COR-L47 (cell line): ENCODE measurements at places on chromosomes 7 and 10.
A peak's percentile ranks its signal among the peaks of the same experiment; 100 is the strongest.

GRCh38 chr7:37201003-37201875, 247.4 kb downstream of the ELMO1 start:
- peak; percentile 66 for DNase-seq

DNA sequence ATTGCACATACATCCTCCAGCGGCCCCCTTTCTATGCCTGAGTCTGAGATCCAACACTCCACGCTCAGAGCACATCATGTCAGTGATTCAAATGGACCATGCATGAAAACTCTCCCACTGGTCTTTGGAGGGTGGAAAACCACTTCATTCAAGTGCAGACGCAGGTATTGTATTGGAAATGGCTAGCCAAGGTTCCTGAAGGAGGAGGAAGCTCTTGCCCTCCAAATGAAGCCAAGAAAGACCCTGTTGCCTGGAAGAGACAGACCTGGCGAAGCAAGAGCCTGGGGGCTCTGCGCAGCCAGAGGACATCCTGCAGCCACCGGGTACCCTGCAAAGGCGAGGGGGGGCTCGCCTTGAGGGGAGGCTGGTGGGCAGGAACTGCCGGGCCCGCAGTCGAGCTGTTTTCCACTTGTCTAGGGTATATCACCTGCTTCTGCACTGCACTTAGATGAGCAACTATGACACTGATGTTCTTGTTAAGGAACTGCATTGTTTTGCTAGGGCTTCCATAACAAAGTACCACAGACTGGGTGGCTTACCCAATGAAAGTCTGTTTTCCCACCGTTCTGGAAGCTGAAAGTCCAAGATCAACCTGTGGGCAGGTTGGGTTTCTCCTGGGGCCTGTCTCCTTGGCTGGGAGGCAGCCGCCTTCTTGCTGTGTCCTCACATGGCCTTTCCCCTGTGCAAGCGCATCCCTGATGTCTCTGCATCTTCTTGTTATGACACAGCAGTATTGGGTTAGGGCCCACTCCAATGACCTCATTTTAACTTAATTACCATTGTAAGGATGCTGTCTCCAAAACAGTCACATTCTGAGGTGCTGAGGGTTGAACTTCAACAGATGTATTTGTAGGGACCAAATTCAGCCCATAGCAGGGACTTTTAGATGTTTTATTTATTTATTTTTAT, 233.4 kb downstream of the ARHGAP12 start:
- no peak for DNase-seq

- DNase-seq = no peak
Measured at GRCh38 chr10:62016623-62017490, 115.4 kb downstream of the ARID5B start.

DNA sequence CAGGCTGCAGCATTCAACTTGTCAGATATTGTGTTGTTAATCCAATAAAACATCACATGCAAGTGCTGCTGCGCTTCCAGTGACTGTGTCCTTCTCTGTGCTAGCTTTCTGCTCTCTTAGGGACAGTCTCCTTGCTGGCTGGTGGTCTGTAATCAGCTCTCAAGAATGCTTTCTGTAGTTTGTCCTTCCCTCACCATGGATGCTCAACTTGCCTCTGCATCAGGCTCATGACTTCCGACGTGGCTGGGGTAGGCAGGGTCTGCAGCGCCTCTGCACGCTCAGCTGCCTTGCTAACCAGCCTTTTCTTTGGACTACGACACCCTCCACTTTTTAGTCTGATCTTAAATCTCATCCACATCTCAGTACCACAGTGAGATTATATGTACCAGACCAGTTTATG, 58.3 kb downstream of the MMRN2 start:
- no peak for DNase-seq

- peak; percentile 55 for DNase-seq
Measured at GRCh38 chr7:64618785-64619456, 47.0 kb upstream of the ZNF107 start.

DNA sequence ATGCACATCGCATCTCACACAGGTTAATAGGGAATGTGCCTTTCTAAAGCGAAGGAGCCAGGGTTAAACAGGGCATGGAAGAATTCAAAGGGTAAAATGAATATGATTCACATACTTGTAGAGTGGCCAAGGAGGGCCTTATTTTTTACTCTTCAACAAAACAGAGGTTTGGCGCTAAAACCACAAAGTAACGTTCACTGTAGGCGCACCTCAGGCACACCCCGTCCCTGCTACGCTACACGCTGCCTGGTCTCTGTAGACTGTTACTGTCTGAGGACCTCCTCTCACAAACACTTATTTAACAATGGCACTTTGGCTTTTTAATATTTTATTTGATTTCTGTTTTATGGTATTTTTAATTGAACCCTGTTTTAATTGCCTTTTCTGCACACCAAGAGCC, 462.1 kb upstream of the GALNT17 start:
- no peak for DNase-seq

GRCh38 chr7:30090111-30090510, 44.7 kb upstream of the MTURN start:
- DNase-seq = no peak

DNA sequence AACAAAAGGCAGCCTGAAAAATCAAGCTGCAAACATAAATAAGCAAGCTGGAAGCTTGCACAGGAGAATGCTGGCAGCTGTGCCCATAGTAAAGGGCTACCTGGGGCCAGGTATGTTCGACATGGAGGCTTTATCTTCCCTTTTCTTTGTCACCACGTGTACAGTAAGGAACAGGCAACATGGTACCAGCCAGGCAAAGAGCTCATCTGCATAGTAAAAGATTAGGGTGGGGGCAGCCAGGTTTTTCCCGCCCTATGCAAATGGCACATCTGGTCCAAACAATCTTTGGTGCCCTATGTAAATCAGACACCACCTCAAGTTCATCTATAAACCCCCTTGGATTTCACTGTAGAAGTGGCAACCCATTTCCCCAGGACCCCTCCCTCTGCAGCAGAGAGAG, 625.1 kb downstream of the TYW1 start:
- DNase-seq = no peak

DNA sequence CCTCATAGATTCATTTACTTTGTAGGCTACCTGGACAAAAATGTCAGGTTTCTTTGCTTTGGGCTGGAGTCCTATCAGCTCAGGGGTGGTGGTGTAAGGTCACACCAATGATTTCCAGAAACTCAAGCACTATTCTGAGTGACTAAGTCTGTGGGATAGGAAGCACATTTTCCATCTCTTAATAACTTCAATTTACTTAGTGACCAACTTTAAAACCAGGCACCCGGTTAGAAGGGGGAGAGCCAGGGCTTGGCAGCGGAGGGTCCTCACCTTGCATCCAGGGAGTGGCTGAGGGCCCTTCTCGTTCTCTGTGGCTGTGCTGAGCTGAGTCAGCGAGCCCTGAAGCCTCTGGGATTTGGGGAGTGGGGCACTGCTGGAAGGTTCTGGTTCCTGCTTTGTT, 6.7 kb downstream of the CHST3 start:
- no peak for DNase-seq

GRCh38 chr10:132434405-132435005, 37.5 kb downstream of the PWWP2B start:
- no peak for DNase-seq

GRCh38 chr10:77820349-77820748, 106.2 kb downstream of the DLG5 start:
- DNase-seq = no peak

DNA sequence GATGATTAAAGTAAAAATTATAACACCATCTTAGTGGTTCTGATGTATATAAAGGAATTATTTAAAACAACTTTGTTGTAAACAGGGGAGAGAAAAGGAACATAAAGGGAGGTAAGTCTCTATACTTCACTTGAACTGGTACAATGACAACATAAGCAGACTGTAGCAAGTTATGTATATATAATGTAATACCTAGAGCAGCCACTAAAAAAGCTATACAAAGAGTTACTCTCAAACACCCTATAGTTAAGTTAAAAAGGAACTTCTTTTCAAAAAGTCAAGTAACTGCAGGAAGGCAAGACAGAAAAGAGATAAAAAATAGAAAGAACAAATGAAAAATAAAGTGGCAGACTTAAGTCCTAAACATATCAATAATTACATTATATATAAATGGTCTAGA, 82.3 kb downstream of the ZNF503 start:
- no peak for DNase-seq

- DNase-seq = no peak
Measured at GRCh38 chr10:97711640-97712572, 1.6 kb upstream of the MARVELD1 start.

DNA sequence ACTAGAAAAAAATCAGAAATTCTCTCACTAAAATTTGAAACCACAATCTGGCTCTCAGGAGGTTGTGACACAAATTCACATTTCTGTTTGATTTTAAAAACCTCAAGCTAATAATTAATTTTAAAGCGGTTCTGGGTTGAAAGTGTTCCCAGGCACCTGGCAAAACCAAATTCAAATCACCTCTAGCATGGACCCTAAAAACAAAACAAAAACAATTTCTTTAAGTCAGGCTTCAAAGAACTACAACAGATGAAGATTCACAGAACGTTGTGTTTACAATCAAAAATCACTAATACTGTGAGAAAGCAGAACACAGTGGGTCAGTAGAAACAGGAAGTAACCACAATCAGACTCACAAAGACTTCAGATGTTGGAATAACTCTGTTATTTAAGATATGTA, 7.2 kb upstream of the RELN start:
- DNase-seq = no peak

DNA sequence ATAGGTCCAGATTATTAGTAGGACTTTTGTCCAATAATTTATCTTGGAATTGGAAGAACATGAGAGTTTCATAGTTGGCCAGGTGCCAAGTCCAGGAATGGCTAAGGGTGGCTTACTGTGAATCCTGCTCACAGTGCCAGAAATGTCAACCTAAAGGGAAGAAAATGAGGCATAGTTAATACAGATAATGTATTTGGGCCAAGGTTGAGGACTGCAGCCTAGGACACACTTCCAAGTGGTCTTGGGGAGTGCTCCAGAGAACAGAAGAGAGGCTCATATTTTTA, 78.2 kb downstream of the MAPK8 start:
- DNase-seq = peak; percentile 0

- DNase-seq = no peak
Measured at GRCh38 chr7:85018498-85018897, 168.4 kb downstream of the SEMA3D start.

DNA sequence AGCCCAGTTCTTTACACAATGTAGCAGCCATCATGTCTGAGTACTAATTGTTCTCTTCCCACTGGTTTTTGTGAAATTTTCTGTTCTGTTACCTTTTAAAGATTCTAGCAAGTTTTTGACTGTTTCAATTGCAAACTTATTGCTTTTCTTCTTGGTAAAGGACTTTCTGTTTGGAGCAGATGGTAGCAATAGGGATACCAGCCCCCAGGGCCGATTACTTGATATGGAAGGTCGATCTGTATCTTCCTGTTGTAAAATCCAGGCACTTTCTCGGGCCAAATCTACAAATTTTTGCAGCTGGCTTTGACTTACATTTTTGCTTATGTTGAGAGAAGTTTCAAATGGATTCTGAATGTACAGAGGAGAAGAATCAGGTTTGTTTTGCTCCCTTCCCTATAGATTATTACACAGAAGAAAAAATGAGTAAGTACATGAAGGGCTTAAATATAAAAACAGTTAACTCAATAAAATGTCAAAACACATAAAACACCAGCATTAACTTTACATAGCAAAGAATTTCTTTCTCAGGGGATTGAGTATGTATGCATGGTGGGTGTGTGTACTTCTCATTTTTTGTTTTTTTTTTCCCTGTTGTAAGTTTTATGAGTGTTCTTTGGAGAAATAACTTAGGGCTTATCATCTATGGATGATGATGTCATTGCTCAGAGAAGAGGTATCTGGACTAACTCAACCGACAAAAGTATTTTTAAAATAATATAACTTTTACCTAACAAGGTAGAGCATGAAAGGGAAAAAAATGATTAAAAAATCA, 35.3 kb downstream of the MTPAP start:
- no peak for DNase-seq

DNA sequence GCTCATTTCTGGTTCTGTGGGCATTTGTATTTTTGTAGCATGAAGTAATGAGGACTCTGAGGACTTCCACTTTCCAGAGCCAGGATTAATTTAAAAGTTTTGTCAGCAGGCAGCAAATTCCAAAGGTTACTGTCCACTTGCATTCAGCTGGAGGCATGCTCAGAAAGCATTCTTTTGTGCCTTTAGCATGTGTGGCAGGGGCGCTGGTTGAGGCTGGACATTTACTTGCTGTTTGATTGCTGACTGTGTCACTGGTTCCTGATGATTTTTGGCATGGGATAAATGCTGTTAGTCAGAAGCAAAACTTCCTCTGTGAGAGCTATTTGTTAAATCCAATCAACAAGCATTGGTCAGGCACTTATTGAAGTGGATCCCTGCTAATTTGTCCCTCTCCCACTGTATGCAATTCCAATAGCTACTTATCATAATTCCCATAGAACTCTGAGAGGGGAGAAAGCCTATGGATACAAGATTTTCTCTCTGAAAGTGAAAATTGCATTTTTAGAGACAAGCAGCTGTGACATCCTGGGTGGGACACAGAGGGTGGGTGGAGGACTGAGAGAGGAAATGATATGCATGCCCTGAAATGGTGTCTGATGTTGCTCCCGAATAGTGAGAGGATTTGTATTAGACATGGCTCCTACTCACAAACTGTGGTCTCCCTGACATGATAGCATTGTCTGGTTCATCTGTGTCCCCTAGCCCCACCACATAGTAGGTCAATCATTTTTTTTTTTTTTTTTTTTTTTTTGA, 161.2 kb upstream of the WDR11 start:
- DNase-seq = no peak

GRCh38 chr7:80496586-80496985, 15.3 kb downstream of the GNAT3 start:
- no peak for DNase-seq

DNA sequence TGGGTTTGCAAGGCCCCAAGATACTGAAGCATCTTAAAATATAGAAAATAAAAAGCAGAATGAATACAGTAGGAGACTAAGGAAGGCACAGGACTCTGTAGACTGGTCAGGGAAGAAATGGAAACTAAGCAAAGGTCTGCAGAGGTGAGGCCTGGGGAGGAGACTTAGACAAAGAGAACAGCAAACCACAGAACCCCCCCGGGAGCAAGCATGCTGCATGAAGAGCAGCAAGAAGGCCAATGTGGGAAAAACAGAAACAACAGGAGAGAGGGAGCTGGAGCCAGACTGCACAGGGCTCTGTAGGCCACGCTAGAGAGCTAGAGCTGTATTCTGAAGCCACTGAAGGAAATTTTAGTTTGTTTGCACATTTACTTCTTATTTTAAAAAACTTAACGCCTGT, 45.7 kb upstream of the ARID5B start:
- no peak for DNase-seq

- no peak for DNase-seq
Measured at GRCh38 chr7:66246554-66247171, 41.5 kb downstream of the TPST1 start.

- no peak for DNase-seq
Measured at GRCh38 chr7:139583826-139584553, 60.5 kb downstream of the CLEC2L start.

DNA sequence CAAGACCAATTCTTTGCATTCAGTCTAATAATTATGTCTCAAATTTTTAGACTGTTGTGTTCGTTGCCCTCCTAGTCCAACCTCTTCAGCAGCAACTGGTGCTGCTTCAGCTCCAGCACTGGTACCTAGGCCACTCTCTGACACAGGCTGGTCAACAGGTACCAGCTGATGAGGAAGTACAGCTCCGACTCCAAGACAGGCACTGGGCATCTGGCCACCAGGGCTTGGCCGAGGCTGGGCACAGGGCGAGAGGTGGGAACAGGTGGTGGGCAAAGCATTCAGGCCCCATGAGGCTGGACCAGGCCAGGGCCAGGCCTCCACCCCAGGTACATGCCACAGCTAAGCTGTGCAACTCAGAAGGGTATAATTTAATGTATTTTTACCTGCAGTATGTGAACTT, 151.5 kb upstream of the AGR3 start:
- no peak for DNase-seq
